ENCODE measurements at places on chromosomes 5 and 9.

DNA sequence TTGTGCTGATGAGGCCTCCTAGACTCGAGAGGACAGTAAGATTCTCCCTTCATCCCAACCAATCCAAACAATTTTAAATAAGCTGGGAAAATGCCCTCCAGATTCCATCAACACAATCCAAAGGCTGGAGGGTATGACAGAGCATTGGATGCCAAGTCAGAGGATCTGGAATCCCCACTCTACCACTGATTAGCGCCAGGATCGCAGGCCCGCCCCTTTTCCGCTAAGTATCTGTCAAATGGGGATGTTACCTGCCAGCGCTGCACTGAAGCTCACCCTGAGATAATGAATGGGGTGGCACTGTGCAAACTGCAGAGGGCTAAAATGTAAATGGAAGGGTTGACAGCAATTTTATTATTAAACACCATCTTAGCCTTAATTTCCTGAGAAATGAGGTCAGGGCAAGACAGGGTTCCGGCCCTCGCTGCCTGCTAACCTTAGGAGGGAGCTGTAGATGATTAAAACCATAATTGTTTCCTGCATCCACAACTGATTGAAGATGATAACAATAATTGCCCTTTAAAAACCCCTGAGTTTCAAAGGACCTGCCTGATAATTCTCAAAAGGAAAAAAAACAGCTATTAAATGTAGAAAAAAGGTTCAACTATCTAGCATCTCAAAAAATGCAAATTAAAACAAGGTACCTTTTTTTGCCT is 31.6 kb upstream of the GABBR2 start:
- DNase-seq: peak; percentile 66

DNA sequence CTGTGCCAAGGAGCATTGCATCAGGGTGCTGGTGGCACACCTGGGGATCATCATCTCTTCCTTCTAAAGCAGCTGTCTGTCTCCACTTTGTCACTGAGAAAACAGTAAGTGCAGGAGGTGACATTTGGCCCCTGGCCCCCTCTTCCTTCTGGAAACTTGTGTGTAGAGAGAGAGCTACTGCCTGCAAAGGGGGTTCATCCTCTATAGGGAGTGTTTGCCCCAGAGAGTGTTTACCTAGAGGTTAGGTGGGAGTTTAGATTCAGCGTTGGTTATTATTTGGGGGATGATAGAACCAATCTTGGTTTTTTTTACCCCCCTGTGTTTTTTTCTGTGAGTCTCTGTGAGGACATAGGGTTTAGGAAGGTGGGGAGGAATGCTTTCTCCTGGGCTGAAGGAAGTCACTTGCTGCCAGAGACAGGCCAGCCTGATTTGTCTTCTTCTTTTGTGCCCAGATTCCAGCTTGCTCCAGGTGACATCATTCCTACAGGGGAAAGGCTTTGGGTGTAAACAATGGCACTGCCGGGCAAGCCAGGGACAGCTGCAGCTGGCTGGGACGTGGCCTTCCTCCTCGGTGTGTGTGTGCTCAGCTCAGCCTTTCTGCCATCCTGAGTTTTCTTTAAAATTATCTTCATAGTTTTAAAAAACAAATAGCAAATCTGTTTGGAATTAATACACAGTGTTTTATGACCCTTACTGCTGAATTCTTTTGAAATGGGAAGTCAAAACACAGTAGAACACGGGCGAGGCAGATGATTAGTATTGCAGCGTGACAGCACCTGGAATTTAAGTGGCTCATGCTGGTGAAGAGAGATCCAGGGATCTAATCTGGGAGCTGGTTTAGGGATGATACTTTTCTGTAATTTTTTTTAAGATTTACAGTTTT is 24.5 kb downstream of the PRRC2B start:
- no peak for DNase-seq

DNA sequence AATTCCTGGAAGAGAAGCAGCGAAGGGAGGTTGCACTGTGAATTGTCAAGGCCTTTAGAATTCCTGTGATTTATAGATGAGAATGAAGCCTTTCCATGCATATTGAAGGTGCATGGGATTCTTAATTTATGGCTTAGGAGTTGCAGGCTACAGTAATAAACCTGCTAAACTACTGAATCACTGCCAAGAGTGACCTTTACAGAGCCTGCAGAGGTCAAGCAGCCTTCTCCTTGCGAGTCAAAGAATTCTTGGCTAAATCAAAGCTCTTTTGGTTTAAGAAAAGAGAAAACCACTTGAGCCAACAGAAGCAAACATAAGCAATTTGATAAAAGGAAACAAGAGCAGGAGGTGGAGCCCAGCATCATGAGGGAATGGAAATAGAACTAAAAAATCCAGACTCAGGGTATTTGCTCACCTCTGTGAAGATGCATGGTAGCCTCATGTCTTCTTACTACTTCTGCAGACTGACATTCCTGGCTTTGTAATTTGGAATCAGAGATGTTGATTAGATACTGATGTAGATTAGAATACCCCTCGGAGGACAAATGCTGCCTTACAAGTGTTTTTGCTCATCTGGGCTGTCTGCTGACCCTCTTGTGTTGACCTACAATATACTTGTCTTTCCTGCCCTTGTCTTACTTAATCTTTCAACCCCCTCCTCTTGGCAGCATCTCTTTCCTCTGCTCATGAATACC is 90.3 kb upstream of the IFNK start:
- no peak for DNase-seq

DNA sequence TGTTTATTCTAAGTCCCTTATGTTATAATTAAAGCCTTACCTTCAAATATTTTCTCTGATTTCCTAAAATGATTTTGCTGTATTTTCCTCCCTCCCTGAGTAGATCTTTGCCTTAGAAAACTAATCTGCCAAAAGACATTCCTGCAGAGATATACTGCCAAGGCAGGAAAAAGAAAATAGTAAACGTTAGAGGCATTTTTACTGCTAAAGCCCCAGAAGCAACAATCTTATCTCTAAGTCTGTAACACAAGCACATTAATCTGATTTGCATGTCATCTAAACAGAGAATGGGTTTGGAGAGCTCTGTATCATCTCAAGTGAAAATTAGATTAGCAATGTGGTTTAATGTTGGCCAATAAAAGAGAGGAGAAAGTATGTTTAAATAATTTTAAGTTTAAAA is 847.7 kb downstream of the MAT2B start:
- DNase-seq: no peak

DNA sequence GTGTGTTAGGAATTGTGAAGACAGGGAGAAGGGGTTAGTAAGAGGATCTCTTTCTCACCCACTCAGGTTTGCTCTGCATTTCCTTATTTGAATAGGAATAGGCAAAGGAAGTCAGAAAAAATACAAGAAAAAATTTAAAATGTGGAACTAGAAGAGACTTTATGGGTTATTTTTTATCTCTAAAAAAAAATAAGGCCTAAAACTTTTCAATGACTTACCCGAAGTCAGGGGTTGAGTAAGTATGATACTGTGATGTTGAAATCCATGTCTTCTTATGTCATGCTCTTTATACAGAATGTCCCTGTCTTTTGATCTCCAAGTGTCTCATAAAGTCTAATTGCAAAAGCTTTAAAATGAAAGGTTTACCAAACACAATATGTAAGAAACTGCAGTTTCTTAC is 148.3 kb upstream of the PIK3R1 start:
- DNase-seq: no peak

DNA sequence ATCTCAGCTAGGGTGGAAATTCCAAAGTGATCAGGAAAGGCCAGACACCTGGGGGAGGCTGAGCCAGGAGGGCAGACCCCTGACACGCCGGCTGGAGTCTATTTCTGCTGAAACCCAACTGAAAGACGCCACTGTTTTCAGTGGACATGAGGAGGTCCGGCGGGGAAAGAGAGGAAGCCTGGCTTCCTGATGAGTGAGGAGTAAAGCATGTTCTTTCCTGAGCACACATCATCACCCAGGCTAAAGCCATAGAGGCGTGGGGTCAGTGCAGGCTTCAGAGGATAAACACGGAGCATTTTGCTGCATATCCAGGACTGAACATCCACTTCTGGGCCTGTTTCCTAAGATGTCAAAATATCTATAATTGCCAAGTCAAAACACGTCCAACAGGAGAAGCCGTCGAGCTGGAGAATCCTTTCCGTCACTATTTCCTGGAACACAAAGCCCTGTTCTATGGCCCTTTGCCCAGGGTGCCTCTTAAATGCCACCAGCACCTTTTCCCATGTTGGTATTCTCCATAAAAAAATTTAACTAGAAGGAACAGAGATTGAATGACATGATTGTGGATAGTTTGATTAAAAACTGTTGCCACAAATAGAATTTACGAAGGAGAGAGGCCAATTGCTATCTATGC is 597.9 kb upstream of the ADAMTS16 start:
- DNase-seq: no peak

DNA sequence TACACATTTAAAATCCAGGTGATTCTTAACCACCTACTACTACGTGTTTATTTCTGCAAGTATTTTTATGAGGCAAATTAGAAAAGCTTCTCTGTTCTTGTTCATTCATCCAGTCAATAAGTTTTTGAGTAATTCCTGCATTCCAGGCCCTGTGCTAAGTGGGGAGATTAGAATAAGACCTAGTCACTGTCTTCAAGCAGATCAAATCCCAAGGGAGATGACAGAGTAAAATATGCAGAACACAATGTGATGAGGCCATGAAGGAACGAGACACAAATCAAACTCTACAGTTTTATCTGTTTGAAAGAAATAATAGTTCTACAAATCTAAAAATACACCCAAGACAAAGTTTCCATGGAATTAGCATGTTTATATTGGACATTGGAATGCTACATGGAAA is 158.8 kb downstream of the CEP120 start:
- DNase-seq: no peak

DNA sequence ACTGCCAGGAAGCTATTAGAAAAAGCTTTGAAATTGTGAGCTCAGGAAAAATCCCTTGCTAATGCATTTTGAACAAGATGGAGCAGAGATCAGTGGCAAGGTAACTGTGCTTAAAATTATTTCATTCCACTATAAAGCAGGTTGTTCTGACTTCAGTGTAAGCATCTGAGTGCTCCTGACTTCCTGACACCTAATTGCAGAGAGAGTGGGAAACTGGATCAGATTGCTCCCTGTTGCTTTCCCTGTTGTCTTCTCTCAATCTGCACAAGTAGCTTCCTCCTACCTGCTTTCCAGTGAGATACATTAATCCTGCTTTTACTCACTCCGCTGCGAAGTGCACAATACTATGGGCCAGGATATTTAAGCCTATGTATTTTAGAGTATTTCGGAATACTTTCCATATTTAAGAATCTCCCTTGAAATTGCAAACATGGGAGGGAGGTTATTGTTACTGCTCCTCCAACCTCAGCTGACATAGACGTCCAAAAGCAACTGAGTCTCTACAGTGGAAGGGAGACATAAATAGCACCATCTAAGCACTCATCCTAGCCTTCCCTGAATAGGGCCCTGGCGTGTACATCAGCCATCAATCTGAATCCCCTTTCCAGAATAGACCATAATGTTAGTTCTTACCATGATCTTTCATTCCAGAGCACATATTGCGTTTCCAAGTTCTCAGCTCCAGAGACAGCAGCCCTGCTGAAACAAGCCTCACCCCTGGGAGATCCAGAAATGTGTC is 178.8 kb downstream of the PAM start:
- DNase-seq: no peak

DNA sequence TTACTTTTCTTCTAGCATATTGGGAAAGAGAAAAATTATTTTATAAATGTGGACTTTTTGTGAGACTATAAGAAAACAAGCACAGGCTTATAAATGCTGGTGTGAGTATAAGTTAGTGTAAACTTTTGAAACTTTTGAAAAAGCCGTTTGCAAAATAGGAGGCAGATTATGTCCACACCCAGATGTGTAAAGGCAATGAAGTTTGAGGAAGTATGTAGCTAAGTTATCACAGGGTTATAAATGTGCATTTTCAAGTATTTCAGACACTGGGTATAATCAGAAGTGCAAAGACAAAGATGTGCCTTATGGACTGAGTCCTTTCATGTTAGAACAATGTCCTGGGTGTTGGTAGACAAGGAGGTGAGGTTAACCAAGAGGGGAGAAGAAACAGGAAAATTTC is 85.5 kb downstream of the ANXA1 start:
- no peak for DNase-seq

GRCh38 chr5:59385700-59386099 is 507.8 kb downstream of the PDE4D start:
- no peak for DNase-seq

DNA sequence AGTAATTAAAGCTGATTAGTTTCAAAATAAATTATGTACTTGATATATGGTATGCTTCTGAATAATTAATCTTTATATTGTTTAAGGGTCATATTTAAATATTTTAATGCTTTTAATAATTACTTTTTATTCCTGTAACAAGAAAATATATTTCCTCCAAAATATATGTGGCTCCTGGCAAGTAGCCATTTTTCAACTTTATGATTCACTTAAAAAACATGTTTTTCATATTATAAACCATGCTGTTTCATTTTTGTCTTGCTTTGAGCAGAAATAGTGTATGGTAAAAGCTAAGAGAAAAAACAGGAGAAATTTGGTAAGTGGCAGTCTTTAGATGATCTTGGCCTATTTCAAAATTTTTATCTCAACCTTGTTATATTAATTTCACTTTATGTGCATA is 14.6 kb downstream of the SPATA9 start:
- DNase-seq: no peak

DNA sequence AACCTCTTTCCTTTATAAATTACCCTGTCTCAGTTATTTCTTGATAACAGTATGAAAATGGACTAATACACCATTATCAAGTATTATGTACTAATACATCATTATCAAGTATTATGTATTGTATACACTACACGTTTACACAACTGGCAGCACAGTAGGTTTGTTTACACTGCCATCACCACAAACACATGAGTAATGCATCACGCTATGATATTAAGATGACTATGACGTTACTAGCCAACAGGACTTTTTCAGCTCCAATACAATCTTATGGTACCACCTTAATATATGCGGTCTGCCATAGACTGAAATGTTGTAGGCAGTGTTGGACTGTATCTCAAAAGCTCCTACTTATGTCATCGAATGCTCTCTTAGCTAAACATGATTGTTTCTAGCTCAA is 28.2 kb downstream of the PRELID2 start:
- no peak for DNase-seq

Data from common myeloid progenitor, CD34-positive (primary cell).